ENCODE measurements at places on chromosomes 4 and X.

DNA sequence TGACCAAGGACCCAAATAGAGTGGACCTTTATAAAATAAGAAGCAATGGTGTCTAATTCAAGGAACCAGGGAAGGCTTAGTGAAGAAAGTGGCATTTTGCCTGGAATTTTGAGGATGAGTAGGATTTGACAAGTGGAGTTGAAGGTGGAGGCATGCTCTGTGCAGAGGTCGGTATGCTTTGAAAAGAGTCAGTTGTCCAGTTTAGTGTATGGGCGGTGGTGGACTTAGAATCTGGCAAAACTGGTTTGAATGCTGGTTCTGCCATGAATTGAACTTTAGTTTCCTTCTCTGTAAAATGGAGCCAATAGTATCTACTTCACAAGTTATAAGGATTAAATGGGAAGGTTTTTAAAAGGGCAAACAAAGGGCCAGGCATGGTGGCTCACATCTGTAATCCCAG lies 29.7 kb downstream of the SEPTIN11 start:
- DNase-seq, result no peak

DNA sequence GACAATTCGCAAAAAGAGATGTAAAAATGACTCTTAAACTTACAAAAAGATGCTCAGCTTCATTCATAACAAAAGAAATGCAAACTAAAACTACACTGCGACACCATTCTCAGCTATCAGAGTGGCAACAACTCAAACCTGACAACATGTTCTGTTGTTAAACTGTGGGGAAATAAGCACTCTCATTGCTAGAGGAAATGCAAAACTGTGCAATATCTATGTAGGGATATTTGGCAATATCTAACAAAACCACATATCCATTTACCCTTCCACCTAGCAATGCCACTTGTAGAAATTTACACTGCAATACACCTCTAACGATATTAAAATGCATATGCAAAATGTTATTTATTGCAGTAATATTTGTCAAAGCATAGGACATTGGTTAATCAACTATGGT lies 78.3 kb upstream of the EGFL6 start:
- no peak for DNase-seq

- no peak for DNase-seq
Observed at GRCh38 chrX:123081776-123082175, 102.3 kb upstream of the GRIA3 start.

DNA sequence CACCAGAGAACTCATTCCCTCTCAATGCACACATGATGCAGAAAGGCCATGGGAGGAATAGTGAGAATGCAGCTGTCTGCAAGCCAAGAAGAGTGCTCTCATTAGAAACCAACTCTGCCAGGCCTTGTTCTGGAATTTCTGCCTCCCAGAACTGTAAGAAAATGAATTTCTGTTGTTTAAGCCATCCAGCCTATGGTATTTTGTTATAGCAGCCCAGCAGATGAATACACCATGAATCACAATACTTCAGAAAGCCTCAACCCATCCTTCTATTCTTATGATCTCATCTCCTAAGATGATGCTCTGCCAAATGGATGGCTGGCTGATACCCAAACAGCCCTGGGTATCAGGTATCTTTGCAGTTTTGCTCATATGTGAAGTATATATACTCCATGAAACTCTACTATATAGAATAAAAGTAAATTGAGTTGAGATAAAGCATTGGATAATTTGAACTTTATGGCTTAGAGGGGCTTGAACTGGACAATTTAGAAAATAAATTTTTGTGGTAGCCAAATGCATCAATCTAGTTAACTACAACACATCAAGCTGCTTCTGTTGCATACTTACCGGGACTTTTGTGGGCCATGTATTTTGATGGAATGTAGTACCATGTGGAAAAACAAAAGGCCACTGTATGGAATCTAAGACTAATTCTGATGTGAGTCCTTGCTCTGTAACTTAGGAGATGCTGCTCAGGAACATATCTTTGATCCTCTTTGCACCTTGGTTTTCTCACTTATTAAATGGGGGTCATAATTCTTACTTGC lies 245.9 kb downstream of the HS3ST1 start:
- DNase-seq, result no peak

GRCh38 chr4:102594000-102594399 lies 92.8 kb downstream of the NFKB1 start:
- DNase-seq, result no peak

DNA sequence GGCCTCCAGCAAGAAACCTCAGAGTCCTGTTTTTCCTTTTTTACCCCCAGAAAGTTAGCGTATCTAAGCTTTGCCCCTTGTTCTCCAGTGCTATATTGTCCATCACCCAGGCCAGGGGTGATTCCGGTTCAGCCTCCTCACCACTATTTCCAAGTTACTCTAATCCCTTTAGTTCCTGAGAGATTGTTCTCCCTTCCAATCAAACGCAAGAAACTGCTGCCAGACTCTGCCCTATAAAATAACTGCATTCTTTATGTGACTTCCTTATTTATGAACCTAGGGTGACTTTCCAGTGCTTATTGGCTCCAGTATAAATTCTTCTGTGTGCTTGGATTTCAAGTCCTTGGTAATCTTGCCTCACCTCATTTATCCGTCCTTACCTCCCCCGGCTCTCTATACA lies 65.7 kb downstream of the CLCN5 start:
- no peak for DNase-seq

DNA sequence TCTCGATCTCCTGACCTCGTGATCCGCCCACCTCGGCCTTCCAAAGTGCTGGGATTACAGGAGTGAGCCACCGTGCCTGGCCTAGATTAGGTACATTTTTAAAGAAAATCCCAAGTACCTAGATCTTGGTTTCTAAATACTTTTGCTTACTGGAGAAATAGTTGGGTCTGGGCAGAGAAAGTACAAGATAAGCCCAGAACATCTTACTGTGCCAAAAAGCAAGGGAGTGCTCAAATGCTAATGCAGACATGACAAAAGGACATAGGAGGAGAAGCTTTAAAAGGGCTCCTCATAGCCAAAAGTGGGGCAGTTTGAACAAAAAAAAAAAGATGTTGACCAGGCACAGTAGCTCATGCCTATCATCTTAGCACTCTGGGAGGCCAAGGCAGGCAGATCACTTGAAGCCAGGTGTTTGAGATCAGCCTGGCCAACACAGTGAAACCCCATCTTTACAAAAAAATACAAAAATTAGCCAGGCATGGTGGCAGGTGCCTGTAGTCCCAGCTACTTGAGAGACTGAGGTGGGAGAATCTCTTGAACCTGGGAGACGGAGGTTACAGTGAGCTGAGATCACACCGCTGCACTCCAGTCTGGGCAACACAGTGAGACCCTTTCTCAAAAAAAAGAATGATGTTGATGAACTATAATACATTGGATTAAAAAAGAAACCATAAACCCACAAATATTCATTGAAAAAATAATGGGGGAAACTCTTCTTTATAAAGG lies 107.5 kb downstream of the APBB2 start:
- no peak for DNase-seq

GRCh38 chr4:41424522-41424921 lies 113.4 kb upstream of the LIMCH1 start:
- no peak for DNase-seq

- DNase-seq, result no peak
Observed at GRCh38 chrX:66045894-66046293, 6.0 kb upstream of the VSIG4 start.

DNA sequence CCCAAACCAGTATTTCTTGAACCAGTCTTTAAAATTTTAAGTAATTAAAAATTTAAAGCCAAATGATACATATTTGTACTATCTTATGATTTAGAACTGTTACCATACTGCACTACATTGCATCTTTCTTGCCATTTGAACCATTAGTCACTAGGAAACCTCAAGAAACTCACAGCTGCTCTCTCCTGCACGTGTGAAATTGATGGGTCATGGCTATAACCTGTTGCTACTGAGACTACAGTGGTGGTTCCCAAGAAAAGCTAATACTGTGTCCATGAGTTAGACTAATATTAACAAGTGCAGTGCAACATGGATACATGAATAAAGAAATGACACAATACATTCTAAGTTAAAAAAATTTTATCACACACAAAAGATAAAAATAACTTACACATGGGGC lies 88.4 kb downstream of the PDE5A start:
- DNase-seq, result no peak

- DNase-seq, result no peak
Observed at GRCh38 chrX:136453114-136453513, 34.6 kb upstream of the BRS3 start.

GRCh38 chr4:141127884-141128283 lies 5.4 kb downstream of the RNF150 start:
- DNase-seq, result no peak

DNA sequence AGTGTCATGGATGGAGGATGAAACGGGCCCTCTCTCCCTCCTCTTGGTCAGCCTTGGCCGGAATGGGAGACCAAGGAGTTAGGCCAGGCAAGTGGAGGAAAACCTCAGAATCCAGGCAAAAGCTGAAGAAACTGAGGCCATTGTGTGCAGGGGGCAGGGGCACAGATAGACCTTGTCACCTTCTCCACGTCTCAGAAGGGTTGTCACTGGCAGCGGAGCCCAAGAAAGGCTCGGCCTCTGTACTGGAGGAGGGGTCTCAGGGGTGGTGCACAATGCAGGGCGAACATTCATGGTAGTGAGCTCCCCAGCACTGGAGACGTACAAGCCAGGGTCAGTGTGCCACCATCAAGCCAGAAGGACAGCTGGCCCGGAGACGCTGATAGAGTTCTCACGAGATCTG lies 139.5 kb downstream of the CPZ start:
- DNase-seq, result peak; percentile 14

- peak; percentile 40 for DNase-seq
Observed at GRCh38 chrX:72245461-72246089, 6.7 kb upstream of the ERCC6L start.

- no peak for DNase-seq
Observed at GRCh38 chr4:139866276-139866962, 200.8 kb downstream of the MGST2 start.

DNA sequence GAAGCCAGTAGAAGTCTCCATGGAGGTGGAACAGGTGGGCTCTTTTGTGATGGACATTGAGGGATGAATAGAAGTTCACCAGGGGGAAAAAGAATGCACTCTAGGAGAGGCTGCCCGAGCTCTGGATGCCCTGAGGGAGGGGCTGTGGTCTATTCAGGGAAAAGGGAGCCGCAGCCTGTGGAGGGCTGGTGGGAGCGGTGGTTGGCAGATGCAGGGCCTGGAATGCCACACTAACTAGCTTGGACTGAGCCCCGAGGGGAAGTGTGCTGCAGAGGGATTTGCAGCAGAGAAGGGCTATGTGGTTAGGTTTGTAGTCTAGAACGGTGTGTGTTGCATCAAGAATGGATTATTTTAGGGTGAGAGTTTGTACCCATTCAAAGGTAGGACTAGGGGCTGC lies 29.5 kb upstream of the PSAPL1 start:
- no peak for DNase-seq

- DNase-seq, result no peak
Observed at GRCh38 chr4:94410678-94411206, 41.0 kb upstream of the PDLIM5 start.

DNA sequence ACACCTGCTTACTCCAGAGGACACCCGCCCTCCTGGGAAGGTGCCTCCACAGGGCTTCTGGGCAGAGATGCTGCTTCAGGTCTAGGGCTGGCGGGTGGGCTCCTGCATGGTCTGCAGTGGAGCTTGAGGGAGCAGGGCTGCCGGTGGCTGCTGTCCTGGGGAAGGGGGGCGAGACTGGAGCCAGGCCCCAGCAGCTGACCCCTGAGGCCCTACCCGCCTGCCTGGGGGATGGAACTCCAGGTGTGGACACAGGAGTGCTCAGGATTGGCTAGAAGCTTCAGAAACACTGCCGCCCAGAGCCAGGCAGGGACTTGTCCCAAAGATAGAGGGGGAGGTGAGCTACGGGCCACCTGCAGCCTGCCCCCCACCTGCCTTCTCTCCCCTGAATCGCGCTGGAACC lies 33.0 kb upstream of the ADRA2C start:
- DNase-seq, result no peak

GRCh38 chr4:133982533-133983224 lies 218.9 kb downstream of the PABPC4L start:
- DNase-seq, result no peak

DNA sequence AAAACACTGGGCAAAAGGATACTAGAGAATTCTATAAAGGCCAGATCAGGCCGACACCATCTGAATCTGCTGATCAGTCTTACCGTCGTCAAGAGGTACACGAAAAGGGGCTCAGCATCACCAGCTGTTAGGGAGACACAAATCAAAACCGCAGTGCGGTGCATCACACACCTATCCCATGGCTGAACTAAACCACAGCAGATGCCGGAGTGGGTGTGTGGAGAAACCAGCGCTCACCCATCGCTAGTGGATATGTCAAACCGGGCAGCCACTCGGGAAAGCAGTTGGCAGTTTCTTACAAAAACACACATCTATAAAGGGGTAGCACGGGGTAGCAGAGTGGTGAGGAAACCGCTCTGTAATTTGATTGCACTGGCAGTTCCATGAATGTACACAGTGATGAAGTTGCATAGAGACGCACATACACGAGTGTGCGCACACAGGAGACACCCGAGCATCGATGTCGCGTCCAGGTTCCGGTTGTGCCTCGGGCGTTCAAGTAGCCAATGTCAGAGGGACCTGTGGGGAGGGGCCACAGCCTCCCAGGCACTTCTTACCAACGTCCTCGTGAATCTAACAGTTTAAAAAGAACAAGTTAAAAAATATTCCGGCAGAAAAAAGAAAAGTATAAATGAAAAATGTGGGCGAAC lies 23.1 kb upstream of the CCNQ start:
- DNase-seq, result no peak

DNA sequence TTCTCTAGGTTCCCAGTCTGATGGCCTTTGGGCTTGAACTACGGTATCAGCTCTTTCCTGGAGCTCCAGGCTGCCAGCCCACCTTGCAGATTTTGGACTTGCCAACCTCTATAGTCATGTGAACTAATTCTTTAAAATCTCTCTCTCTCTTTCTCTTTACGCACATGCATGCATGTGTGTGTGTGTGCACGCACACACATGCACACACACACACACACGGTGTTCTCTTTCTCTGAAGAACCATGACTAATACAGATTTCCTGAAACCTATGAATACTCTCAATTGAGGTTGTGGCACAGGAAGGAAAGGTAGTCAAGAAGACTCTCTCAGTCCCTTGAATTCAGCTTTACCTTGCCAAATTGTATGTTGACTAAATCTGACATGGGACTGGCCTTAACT lies 6.2 kb upstream of the ZCCHC13 start:
- no peak for DNase-seq

- no peak for DNase-seq
Observed at GRCh38 chr4:40586034-40586433, 43.6 kb downstream of the RBM47 start.
